ENCODE measurements at places on chromosomes 4 and X.
A peak's percentile ranks its signal among the peaks of the same experiment; 100 is the strongest.

DNA sequence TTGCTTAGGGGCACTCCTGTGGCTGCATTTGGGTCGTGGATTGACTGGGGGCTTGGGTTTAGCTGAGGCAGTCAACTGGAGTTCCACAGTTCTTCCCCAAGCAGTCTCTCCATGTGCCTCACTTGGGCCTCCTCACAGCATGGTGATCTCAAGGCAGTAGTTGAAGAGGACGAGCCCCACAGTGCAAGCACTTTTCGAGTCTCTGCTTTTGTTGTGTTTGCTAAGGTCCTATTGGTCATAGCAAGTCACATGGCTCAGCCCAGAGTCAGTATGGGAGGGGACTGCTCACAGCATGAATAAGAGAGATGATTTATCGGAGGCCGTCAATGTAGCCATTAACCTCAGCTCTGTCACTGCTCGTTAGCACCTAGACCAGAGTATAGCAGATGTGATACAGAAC is 29.7 kb downstream of the BMX start:
- no peak for DNase-seq

- DNase-seq = peak; percentile 84
These were observed 113.7 kb downstream of the USP46 start for GRCh38 chr4:52545099-52546069.

DNA sequence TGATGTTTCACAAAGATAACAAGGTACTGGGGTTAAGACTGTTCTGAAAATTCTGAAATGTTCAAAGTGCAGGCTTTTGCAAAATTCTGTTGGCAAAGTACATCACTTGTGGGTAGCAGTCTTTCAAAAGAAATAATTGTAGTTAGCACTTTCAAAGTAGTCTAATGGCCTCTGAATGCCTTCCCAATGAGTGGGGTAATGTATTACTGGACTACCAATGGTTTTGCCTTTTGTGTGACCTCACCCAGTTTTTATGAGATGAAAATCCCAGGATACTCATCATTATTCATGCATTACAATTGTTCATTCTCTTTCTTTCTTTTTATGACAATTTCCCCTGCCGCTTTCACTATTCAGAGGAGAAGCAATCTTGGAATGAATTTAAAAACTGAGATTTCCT is 686.1 kb downstream of the GLUD2 start:
- peak; percentile 33 for DNase-seq

GRCh38 chr4:17895481-17895880 is 84.7 kb downstream of the NCAPG start:
- no peak for DNase-seq

GRCh38 chr4:185958094-185958747 is 110.7 kb upstream of the TLR3 start:
- no peak for DNase-seq

- no peak for DNase-seq
These were observed 12.4 kb downstream of the MED14 start for GRCh38 chrX:40722930-40723329.

DNA sequence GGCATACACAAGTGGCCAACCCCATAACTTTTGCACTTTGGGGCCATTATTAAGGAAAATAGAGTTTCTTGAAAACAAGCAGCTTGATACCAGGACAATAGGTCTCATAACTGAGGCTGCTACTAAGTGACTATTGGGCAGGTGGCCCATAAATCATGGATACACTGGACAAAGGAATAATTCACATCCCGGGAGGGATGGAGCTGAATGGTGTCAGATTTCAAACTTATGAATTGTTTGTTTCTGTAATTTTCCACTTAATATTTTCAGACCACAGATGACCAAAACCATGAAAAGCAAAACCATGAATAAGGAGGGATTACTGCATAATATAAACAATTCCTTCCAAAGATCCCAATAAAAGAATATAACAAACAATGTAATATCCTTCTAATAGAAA is 114.4 kb downstream of the WDFY3 start:
- DNase-seq = no peak

DNA sequence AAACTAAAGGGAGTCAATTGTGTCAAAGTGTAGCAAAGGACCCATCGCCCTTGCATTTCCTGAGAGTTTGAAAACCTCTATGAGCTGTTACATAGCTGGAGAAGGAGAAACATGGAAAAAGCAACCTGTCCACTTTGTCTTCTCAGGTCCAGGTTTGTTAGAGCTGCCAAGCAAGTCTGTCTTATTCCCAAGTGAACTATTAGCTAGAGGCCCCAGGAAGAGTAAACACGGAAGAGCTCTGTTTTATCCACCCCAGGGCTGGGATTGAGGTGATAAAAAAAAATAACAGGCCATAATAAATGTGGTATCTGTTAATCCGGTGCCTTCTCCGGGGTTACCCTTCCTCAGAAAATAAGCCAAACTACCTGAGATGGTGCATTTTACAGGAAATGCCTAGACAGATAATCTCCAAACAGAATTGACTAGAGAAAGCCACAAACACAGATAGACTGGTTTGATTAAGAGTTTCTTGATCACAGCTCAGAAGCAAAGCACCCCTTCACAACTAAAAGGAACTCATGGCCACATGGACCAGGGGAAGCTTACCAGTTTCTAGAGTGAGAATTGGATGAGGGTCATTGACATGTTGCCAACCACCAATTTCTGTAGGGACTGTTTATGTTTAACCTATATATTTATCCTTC is 35.9 kb upstream of the RELL1 start:
- DNase-seq = no peak

GRCh38 chr4:109155682-109156283 is 146.7 kb downstream of the COL25A1 start:
- DNase-seq = peak; percentile 36

GRCh38 chr4:3475041-3475712 is 12.1 kb downstream of the DOK7 start:
- DNase-seq = no peak

GRCh38 chr4:102454981-102455685 is 46.0 kb upstream of the NFKB1 start:
- no peak for DNase-seq

DNA sequence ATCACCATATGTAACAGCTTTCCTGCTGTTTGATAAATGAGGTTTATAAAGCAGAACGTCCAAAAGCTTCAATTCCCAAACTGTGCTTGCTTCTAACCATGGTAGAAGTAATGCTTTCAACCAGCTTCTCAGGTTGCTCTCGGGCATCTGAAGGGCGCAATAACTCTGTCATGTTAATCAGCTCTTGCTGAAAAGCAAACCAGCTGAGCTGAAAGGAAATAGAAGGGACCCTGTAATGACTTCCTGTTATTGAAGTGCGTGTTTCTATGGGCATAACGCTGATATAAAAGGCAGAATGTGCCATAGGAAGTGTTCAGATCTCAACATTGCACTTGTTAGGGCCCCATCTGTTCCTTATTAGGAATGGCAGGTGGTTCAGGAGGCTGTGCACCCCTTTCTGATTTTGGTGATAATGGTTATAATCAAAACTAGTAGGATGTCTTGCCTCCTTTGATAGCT is 21.2 kb downstream of the HERC3 start:
- no peak for DNase-seq

- DNase-seq = no peak
These were observed 107.7 kb downstream of the FAM53A start for GRCh38 chr4:1576304-1576960.

DNA sequence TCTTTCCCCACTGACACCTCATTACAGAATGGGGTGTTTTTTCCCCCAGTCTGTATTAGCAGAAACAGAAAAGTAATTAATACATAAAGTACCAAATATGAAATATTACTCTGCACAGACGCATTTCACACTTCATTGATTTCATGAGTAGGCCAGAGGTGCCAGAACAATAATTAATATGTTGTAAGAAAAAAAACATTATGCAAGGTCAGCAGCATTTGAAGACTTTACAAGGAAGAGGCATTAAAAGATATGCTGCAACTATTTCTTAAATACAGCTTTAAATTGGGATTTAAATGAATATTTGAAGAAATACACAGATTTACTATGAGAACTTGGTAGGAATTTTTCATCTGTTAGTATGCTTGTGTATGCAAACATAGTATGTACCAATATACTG is 37.7 kb downstream of the NAA11 start:
- no peak for DNase-seq

GRCh38 chr4:144712775-144713174 is 66.8 kb downstream of the HHIP start:
- DNase-seq = peak; percentile 56

- no peak for DNase-seq
These were observed 40.8 kb downstream of the SLC34A2 start for GRCh38 chr4:25696409-25696808.

- no peak for DNase-seq
These were observed 20.8 kb downstream of the ENOPH1 start for GRCh38 chr4:82450966-82451755.

- no peak for DNase-seq
These were observed 10.3 kb upstream of the HOPX start for GRCh38 chr4:56691425-56691824.

DNA sequence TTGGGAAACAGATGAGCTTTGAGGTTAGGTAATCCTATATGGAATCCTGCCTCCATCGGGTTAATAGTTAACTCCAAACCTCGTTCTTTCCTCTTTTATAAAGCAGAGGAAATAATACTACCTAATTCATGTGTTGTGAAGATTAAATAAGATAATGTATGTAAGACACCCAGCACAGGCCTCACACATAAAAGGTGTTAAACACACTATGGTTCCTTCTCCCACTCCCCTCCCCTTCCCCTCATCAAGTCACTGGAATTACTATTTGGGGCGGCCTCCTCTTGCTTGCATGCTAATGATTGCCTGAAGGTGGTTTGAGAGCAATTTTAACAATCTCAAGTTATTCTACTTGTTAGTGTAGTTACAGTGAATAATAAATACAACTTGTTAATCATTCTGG is 404.4 kb upstream of the RASGEF1B start:
- DNase-seq = no peak

- no peak for DNase-seq
These were observed 44.2 kb upstream of the RHOH start for GRCh38 chr4:40152637-40153036.

DNA sequence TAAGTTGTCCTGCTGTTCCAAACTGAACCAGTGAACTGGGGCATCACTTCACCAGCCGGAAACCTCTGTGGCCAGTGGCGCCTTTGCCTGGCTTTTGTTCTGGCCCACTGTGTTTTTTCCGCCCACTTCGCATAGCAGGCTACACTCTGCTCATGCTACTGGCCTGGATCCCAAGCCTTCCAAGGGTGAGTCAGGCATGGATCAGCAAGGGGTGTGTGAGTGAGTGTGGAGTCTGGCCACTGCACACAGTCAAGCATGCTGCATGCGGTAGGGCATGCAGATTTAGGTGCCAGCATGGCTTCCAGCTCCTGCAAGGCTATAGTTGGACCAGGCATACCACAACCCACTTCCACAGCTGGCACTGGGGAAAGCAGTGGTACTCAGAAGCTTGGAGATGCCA is 1967.9 kb downstream of the C4orf33 start:
- DNase-seq = no peak

DNA sequence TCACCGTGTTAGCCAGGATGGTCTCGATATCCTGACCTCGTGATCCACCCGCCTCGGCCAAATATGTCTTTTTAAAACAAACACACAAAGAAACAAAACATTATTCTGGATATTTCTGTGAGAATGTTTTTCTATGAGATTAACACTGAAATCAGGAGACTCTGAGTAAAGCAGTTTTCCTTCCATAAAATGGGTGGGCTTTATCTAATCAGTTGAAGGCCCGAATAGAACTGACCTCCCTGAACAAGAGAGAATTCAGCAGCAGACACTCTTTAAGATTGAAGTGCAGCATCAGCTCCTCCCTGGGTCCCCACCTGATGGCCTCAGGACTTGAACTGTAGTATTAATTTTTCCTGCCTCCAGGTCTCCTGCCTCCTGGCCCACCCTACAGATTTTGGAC is 22.4 kb upstream of the SOD3 start:
- DNase-seq = no peak

- DNase-seq = peak; percentile 28
These were observed 9.9 kb downstream of the OGT start for GRCh38 chrX:71542825-71543224.

- peak; percentile 16 for DNase-seq
These were observed 154.6 kb upstream of the MAGEB2 start for GRCh38 chrX:30060718-30061117.

DNA sequence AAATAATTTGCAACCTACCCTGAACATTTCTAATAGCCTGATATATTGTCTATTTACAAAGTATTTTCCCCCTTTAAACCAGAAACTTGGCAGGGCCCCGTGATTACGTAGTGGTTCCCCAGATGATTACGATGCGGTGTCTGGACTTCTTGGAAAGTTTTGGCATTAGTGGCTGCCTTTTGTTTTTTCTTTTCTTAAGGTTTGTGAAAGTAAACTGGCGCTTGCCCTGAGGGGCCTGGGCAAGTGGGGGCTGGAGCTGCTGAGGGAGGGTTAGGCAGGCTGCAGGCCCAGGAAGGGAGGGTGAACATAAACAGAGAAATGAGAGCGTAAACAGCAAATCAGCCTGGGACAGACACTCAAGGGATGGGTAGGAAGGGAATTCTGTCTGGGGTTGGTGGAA is 123.6 kb upstream of the MSX1 start:
- DNase-seq = peak; percentile 28

DNA sequence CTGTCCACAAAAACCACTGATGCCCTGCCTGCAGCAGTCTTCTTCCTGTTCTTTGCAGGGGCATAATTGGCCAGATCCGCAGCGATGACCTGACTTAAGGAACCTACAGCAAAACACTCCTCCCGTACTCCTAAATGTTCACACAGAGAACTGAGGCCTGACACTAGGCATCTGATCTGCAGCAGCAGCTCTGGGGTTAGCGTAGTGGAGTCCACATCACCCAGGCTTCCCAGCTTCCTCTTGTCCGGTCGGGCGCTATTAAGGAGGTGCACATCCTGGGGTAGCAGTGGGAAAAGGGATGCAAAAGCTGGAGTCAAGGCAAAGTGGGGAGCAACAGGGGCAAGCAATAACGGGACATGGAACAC is 758 bp downstream of the SCFD2 start:
- DNase-seq = peak; percentile 59

DNA sequence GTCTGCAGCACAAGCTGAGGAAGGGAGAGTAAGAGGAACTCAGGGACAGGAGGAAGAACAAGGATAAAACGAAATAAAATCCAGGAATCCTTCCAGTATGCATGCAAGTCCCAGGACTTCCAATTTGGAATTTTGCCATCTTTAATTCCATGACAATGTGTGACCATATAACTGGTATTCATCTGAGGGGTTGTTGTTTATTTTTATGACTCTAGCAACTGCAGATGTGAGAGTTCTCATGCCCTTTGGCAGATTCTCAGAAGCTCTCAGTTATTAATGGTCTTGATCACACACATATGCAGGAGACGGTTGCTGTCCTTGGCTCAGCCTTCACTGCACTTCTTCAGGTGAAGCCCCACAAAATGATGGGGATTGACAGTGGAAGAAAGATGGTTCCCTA is 148.2 kb downstream of the SMIM20 start:
- DNase-seq = peak; percentile 38

GRCh38 chr4:75490155-75490554 is 24.0 kb downstream of the RCHY1 start:
- DNase-seq = peak; percentile 51

- DNase-seq = peak; percentile 67
These were observed 62.7 kb downstream of the GAB1 start for GRCh38 chr4:143399113-143399949.

- no peak for DNase-seq
These were observed 9.3 kb upstream of the LIMCH1 start for GRCh38 chr4:41528512-41529205.

Measured in GM23248 (cell line).